Right atrium auricular region (tissue), 2 donors: ENCODE measurements at places on chromosomes 7 and 10. TPM values are rescaled to one million over a fixed set of nuclear protein-coding genes. Genes with fewer than 3 reads are reported as not detected.

DNA sequence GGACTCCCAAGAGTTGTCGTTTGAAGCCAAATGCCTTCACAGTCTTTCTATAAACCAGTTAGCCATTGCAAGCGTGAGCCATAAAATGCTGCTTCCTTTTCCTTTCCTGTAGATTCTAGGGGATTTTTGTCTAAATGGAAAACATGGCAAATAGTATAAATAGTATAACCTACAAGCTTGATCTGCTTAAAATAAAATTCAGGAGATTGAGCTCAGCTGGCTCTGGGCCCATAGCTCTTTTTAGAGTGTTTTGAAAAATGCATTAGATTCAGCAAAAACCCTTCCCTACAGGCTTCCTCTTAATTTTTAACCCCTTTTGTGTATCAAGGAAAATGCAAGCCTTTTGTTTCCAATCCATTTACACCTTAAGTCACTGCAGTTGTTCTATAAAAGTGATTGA is 190.1 kb upstream of the GDF10 start:
- DNase-seq, result no peak

DNA sequence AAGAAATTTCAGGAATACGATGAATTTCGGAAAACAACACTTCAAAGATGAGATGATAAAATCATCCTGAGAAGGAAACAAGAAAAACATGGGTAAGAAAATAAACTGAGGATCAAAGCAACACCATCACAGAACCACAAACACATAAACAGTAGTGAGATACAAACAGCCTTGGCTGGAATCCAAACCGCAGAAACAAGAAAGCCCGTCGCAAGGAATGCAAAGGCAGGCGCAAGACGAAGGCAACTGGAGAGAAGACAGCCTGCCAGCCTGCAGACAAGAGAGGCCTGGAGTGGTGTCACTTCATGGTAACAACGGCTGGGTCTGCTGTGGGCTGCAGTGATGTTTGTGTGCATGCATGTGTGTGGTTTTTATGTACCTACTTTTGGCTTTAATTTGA is 61.8 kb upstream of the DRGX start:
- DNase-seq, result no peak

- DNase-seq, result no peak
These were observed 31.5 kb downstream of the TMEM248 start for GRCh38 chr7:66952343-66953043.

DNA sequence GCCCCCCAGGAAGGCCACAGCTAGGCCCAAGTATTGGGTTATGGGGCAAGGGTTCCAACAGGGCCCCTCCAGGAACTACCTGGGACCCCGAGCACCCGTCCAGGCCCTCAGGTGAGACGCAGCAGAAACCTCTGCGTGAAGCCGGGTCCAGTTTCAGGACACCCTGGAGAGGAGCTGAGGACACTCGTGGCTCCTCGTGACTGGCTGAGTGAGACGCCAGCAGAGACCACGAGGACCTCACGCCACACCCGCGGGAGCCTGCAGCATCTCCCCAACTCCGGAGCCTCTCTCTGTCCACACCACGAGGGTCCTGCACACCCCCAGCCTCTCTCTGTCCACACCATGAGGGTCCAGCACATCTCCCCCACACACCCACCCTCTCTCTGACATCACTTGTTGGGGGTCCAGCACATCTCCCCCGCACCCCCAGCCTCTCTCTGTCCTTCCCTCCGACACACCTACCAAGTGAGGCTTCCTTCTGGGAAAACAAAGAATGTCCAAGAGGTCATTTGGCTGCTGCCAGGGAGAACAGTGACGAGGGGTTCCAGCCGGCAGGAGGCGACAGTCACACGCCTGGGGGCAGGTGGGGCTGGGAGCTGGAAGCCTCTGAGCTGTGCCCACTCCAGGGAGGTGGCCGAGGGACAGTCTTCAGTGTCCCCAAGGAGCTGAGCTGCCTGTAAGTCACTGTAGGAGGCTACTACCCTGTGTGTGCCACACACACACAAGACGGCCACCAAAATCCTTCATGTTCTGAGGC is 46.1 kb upstream of the PPP2R2D start:
- DNase-seq, result no peak

DNA sequence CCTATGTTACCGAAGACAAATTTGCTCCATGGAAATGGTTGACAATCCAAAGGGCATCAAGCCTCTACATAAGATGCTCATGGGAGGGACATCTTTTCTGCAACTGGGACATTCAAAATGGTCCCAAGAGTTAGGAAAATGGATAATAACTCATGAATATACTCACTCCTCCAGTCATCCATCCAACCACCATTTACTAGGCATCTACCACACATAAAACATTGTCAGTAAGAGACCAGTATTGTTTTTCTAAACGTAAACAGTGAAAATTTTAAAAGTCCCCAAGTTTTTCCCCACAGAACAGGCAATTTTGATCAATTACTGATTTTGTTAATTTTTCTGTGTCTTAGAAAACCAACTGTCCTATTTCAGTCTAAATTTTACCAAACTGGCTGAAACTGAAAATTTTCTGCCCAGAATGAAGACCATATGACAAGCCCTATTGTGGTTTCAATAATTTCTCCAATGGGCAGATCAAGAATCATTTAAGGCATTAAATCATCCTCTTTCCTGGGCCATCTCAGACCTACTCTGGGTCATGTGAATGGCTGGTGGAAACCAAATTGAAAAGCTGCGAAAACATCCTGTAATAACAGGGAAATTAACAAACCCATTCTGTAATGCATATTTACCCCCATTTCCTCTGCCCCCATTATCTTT is 24.2 kb downstream of the PIK3AP1 start:
- no peak for DNase-seq

- DNase-seq, result no peak
These were observed 173.6 kb downstream of the ARL4A start for GRCh38 chr7:12861070-12861469.

DNA sequence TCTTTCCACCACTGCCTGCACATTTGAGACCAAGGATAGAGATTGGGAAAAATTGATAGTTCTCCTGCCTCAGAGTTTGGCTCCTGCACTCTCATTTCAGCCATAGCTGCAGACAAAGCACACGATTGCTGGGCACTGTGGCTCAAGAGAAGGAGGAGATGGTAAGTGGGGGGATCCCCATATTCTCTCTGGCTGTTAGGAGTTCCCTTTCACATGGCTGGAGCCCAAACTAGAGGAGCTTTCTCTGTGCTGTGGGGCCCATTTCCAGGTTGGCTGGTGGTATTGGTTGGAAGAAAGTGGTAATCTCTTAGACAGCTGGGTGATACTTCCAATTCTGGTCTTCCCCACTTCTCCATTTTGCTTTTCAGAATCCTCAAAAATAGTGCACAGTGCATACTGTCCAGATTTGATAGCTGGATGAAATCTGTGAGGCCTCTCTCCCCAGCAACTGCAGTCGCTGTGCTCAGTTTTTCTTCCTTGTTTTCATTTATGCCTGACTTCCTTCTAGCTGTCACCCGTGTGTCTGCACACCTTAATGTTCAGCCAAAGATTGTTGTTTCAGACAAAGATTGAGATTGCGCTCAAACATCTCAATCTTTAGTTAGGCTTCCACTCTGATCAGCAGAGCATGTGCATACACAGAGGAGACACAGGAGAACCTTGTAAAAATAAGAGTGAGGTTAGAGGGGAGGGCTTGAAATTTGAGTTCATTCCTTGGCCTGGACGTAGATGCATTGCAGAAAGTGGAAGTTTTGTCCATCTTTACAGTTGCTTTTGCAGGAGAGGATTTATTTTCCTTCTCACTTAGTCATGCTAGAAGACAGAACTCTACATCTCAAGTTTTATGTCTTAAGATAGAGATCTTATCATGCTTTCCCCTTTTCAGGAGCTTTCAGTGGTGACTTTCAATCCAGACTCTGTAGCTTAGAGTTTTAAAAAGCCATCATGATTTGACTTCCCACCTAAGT is 28.6 kb downstream of the RABGEF1 start:
- no peak for DNase-seq

DNA sequence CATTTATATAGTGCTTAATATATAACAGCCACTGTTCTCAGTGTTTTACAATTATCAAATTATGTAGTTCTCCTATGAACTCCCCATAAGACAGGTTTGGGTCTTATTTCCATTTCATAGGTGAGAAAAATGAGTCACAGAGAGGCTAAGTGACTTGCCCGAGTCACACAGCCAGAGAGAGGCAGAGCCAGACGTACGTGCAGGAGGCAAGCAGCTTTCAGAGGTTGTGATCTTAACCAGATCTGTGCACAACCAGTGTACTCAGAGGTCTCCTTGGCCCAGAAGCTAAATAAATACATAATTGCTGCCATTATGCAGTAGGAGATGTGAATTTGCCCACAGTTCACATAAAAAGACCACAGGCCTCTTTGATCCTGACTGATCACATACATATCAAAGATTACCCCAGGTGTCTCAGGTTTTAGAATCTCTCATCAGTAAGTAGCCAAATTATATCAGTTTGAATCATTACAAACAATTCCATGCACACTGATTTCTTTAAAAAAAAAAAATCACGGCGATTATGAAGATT is 304.7 kb upstream of the AOAH start:
- no peak for DNase-seq

DNA sequence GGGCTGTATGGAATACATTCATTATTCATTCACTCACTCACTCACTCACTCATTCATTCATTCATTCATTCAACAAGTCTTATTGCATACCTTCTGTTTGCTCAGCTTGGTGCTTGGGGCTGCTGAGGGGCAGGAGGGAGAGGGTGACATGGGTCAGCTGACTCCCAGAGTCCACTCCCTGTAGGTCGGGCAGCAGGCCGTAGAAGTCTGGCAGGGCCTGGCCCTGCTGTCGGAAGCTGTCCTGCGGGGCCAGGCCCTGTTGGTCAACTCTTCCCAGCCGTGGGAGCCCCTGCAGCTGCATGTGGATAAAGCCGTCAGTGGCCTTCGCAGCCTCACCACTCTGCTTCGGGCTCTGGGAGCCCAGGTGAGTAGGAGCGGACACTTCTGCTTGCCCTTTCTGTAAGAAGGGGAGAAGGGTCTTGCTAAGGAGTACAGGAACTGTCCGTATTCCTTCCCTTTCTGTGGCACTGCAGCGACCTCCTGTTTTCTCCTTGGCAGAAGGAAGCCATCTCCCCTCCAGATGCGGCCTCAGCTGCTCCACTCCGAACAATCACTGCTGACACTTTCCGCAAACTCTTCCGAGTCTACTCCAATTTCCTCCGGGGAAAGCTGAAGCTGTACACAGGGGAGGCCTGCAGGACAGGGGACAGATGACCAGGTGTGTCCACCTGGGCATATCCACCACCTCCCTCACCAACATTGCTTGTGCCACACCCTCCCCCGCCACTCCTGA is 2.4 kb downstream of the EPO start:
- DNase-seq, result no peak

MYH16 gene
- total RNA-seq, result not detected

DLX5 gene
- total RNA-seq, result not detected

TAS2R41 gene
- total RNA-seq, result not detected

BTBD16 gene
- total RNA-seq, result not detected

LIPN gene
- not detected for total RNA-seq
